ENCODE measurements at places on chromosomes 7 and 10.

GRCh38 chr10:78948621-78949030 lies 120.1 kb upstream of the ZMIZ1 start:
- no peak for DNase-seq

DNA sequence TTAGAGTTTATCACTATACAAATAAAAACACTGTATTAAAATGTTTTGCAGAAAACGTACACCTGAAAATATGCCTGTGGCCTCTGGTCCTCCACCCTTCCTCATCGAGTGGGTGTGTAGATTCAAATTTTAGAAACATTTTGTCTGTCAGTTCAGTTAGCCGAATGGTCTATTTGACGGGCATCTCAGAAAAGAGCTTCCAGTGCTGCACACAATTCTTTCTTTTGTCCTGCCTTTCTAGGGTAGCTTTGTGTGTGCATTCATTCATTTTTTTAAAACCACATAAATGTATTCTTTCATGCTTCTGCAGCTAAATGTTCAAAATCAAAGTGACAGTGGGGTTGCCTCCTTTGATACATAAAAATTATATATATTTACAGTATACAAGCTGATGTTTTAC lies 46.8 kb downstream of the GNAI1 start:
- DNase-seq = no peak

GRCh38 chr7:69564454-69565417 lies 33.5 kb upstream of the AUTS2 start:
- no peak for DNase-seq

DNA sequence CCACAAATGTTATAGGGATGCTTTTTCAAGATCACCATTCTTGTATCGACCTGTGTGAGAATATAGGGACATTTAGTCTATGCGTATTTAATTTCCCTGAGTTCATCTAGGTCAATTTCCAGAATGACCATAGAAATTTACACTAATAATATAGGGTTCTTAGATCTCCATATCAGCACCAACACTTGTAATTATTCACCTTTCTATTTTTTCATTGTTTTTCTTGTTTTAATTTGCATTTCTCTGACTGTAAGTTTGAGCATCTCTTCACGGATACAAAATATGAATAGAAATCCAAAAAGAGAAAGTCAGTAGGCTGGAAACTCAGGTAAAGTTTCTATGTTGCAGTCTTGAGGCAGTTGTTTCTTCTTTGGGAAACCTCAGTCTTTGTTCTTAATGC lies 134.8 kb downstream of the CREB5 start:
- DNase-seq = no peak

DNA sequence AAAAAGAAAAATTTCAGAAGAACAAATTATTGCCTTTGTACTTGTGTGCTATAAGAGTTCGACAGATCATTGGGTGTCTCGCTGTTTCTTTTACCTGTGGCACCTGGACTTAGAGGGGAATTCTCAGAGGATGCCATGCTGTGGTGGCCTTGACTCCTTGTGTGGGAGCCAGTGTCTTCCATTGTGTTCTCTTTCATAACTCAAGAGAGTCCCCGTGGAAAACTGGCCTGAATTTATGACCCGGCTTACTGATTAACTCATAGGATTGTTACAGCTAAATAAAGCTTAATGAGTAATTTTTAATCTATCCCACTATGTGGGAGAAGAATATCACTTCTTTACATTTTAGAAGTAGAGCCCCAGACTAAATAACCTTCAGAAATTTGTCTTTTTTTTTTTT lies 54.5 kb downstream of the UBE3C start:
- no peak for DNase-seq

Data from A549 (cell line).